ENCODE measurements at places on chromosomes 16 and 17. TPM values are rescaled to one million over a fixed set of nuclear protein-coding genes. Genes with fewer than 3 reads are reported as not detected.

Gene ABI3
- total RNA-seq, result 0.12 TPM

Gene ANKS4B
- total RNA-seq, result not detected

Gene FOXN1
- not detected for total RNA-seq

Gene ABCA9
- total RNA-seq, result not detected

Gene HS3ST2
- total RNA-seq, result not detected

Gene EVI2B
- 0.20 TPM for total RNA-seq

Gene CCDC144A
- 0.20 TPM for total RNA-seq

Gene UNC119
- 43.2 TPM for total RNA-seq

Gene PERCC1
- total RNA-seq, result not detected

Gene SLC6A4
- 0.30 TPM for total RNA-seq

Gene SCARF1
- 2.2 TPM for total RNA-seq

Gene ZG16
- total RNA-seq, result 0.07 TPM

Data from HCT116 (cell line).